ENCODE measurements at places on chromosomes 3 and 15.

DNA sequence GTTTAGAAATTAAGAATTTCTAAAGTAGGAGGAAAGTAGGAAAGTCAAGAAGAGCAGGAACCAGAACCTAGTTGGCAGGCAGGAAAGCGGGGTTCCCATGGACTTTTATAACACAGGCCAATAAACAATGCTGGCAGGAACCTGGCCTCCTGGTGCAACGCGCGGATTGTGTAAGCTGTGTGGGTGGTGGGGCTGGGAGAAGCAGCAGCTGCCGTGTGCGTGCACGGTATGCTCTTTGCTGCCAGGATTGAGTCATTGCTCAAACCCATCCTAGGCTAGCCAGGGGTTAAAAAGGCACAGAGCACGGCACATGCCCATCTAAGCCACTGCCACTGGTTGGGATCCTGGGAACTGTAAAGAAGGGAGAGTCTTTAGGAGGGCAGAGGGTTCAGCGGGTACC lies 209.9 kb upstream of the RGMA start:
- no peak for DNase-seq

DNA sequence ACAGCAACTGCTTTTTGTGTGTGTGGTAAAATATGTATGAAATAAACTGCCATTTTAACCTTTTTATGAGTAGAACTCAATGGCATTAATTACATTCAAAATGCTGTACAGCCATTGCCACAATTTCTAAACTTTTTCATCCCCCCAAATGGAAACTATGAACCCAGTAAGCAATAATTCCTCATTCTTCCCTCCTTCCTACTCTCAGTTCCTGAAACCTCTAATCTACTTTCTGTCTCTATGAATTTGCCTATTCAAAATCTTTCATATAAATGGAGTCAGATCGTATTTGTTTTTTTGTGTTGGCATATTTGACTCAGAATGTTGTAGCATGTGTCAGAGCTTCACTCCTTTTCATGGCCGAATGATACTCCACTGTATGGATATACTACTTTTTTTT lies 5.3 kb upstream of the BLM start:
- DNase-seq, result no peak

GRCh38 chr3:193388361-193388760 lies 9.8 kb upstream of the ATP13A5 start:
- DNase-seq, result no peak

GRCh38 chr15:51131596-51132290 lies 37.0 kb upstream of the TNFAIP8L3 start:
- no peak for DNase-seq

DNA sequence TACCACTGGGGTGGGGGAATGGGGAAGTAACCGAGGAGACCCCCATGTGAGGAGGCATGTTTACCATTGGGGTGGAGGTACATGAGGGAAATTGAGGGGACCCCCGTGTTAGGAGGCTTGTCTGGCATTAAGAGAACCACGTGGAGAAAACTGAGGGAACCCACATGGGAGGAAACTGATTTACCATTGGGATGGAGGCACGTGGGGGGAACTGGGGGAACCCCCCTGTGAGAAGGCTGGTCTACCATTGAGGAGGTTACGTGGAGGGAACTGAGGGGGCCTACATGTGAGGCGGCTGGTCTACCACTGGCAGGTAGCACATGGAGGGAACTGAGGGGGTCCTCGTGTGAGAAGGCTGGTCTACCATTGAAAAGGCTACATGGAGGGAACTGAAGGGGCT lies 159.4 kb downstream of the FBLN2 start:
- no peak for DNase-seq

DNA sequence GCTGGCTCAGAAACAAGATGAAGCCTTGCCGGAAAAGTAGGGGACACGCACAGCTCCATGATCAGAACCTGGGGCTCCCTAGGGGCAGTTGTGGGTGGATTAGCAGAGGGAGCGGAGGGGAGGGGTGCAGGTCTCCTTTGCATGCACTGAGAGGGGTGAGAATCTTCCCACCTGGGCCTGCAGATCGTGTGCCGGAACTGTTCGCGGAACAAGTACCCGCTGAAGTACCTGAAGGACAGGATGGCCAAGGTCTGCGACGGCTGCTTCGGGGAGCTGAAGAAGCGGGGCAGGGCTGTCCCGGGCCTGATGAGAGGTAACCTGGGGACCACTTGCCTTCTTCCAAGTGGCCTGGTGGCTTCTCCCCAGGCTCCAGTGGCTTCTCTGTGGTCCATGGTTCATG lies 24.5 kb upstream of the NR2C2 start:
- no peak for DNase-seq

DNA sequence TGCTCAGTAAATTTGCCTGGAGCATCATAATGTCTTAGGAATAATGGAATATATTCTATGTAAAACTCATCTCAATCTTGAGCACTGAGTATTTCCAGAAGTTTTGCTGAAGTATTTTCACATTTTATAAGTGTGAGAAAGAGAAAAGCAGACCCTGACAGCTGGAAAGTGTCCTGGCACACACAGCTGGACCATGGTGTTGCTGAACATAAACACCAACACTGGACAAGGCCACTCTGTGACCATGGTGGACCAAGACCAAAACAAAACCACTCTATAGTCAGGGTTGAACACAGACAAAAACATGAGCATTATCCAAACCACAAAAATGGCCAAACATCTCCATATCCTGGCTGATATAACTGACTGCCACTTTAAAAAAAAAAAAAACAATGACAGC lies 15.1 kb upstream of the SGO1 start:
- no peak for DNase-seq

DNA sequence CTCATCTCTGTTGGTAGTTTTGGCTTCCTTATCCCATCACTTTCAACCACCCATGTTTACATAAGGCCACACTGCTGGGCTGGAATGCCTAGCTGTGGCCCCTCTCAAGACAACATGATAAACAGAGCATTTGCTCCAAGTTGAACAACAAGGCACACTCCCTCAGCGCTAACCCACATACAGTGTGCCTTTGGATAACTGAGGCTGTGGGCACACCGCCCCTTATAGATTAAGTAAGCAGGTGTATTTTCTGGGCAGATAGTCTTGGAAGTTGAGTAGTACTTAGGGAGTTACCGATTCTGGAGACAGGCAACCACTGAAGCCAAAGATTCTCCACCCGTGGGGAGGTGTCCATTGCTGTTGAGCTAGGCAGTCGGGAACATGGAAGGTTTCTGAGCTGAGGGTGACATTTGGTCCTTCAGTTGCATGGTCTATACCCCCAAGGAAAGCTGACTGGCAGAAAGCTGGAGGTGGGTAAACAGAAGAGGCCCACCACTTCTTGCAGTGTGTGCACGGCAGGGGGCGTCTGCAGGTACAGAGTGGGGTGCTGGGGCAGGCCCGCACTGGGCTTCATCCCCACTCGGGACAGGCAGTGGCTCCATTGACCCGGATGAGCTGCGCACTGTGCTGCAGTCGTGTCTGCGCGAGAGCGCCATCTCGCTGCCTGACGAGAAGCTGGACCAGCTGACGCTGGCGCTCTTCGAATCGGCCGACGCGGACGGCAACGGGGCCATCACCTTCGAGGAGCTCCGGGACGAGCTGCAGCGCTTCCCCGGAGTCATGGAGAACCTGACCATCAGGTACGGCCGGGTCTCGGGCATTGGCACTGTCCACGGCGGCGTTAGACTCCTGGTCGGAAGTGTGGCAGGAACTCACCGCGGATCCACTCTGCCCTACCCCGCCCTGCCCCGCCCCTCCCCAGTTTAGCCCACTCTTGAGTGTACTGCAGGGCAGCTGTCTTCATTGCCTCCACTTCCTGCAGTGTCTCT lies 16.8 kb downstream of the NOX5 start:
- DNase-seq, result peak; percentile 6

- DNase-seq, result no peak
These were observed 16.8 kb upstream of the SRP14 start for GRCh38 chr15:40055576-40056293.

DNA sequence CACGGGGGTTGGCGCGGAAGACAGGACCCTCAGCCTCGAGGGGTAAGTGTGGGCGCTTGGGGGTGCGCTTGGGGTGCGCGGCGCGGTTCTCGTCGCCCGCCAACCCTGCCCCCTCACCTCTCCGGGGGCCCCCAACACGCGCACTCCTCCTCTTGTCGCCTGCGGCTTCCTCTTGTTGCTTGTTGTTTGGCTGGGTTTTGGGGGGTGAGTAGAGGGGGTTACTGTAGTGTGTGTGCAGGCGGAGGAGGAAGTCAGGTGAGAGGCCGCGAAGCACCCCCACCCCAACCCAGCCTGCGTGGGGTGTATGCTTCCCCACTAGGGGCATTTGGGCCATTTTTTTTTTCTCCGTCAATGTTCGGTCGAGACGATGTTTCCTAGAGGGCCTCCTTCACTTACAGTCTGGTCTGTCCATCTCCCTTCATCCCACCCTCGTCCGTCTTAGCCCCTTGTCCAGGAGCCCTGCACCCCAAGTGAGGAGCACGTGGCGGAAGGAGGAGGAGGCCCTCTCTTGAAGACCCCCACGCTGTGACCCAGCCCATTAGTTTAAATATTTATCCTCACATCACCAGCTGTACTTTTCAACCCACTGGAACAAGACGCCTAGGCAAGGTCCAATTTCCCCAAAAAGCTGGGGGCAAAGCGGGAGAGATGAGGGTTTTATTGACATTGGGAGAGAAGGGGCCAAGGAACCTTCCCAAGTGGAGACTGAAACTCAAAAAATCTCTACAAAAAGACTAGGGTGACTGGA lies 20.4 kb upstream of the SATB1 start:
- peak; percentile 47 for DNase-seq

- DNase-seq, result no peak
These were observed 78.7 kb upstream of the TGFBR2 start for GRCh38 chr3:30527720-30528119.

DNA sequence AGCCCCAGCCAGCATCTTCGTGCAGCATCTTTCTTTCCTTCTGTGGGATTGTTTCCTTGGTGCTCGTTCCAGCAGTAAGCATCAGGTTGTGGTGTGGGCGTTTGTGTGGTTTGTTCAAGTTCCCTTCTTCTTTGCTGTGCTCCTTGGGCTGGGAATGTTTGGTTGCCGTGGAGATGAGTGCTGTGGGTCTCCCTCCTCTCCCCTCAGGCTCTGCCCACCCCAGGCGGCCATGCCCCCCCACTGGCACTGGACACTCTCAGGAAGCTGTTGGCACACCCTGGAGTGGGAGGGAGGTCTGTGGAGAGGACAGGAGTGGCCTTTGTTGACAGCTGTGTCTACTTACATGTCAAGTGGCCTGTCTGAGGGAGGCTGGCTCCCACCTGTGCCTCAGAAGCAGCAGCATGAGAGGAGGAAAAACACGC lies 46.5 kb upstream of the SACM1L start:
- DNase-seq, result no peak

DNA sequence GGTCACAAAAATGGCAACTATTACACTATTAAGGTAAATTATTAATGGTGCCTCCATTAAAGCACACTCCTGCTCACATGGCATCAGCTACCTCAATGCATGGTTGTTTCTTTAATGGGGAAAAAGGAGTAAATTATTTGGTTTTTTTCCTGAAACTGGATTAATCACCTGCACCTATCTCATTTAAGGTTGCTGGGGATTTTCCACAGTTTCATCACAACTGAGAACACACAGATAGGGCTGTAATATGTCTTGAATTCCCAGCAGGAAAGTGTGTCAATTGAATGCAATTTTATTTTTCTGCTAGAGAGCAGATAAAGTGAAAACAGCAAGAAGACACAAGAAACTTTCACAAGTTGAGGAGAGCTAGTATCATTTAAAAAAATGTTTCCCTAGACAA lies 36.4 kb downstream of the RFTN1 start:
- DNase-seq, result no peak

DNA sequence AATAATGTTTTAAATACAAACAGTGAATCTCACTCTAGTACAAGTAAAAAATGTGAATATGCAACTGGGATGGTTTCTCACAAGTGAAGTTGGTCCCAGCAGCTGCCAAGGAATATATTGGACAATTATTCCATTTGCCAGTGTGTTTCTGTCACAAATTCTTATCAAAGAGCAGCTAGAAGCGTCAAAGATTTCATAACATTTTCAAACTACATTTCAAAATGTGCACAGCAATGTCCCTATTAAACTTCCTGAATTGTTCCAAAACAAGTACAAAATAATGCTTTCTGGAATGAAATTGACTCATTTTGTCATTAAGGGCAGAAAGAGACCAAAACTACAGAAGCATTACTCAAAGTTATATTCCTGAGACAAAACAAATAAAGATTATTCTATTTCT lies 38.3 kb downstream of the GPR176 start:
- no peak for DNase-seq

- no peak for DNase-seq
These were observed 271.2 kb upstream of the CTDSPL start for GRCh38 chr3:37590328-37591079.

DNA sequence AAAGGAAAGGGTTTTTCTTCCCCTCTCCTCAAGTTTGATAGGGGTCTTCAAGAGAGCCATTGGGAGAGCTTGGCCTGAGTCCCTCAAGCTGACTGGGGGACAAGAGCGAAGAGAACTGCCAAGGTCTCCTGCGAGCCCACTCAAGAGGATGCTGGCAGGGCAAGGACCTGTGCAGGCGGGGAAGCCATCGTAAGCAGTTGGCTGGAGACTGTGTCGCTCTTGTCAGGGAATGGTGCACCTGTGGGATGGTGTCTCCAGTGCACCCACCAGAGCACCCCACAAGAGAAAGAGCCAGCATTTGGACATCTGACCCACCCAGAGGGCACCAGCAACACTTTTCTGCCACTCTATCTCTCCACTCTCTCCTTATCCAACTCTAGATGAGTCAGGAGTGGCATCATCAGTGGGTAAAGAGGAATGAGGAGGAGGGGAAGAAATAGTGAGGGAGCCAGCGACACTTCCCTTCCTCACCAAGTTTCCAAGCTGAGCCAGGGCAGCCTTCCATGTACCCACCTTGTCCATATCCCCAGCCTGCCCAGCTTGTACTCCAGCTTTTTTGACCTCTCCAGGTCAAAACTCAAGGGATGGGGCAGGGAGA lies 13.6 kb upstream of the XIRP1 start:
- DNase-seq, result no peak

- no peak for DNase-seq
These were observed 57.4 kb upstream of the TRAK1 start for GRCh38 chr3:42033741-42034140.

- no peak for DNase-seq
These were observed 22.7 kb upstream of the ATP1B3 start for GRCh38 chr3:141853629-141854168.

DNA sequence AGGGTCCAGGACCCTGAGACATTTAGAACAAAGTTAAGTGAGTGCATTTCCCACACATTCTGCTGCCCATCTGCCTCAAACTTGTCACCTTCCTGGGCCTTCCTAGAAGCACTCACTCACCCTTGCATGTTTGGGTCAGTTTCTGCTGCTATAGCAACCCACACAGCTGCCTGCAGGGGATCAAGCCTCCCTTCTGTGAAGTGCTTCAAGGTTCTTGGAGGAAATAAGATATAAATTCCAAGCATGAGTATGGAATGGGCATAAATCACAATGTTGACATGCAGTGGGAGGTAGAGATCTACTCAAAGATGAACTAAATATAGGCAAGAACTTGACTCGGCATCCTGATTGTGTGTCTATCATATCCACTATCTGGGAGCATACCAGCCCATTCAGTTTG lies 140.4 kb downstream of the SLC9A9 start:
- no peak for DNase-seq

- no peak for DNase-seq
These were observed 192.1 kb downstream of the CBLB start for GRCh38 chr3:105676621-105677300.

- no peak for DNase-seq
These were observed 218.7 kb upstream of the MDFIC2 start for GRCh38 chr3:70531063-70531657.

Measured in stimulated activated CD8-positive, alpha-beta memory T cell treated with anti-CD3 and anti-CD28 coated beads, Interleukin-7, amount 100 ng/mL, for 1 hour (primary cell).